Activated T-helper 17 cell treated with anti-CD3 and anti-CD28 coated beads, Interleukin-2, amount 50 U/mL, for 72 hours (primary cell): ENCODE measurements at places on chromosomes 5 and 9.

DNA sequence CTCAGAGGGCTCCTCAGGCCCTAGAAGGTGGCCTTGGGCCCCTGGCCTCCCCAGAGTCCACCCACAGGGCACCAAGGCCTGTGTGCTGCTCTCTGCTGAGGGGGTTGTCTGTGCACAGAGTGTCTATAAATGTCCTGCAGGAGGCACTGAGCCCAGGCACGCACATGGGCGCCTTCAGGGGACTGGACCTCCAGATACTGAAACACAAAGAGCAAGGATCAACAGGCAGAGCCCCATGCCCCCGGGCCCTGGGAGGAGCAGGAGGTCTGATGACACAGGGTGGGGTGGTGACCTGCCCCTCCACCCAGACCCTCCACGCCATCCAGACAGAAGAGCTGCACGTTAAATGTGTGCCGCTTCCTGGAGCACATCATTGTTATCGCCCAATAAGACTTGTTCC lies 64.6 kb upstream of the SIMC1 start:
- no peak for ATAC-seq

DNA sequence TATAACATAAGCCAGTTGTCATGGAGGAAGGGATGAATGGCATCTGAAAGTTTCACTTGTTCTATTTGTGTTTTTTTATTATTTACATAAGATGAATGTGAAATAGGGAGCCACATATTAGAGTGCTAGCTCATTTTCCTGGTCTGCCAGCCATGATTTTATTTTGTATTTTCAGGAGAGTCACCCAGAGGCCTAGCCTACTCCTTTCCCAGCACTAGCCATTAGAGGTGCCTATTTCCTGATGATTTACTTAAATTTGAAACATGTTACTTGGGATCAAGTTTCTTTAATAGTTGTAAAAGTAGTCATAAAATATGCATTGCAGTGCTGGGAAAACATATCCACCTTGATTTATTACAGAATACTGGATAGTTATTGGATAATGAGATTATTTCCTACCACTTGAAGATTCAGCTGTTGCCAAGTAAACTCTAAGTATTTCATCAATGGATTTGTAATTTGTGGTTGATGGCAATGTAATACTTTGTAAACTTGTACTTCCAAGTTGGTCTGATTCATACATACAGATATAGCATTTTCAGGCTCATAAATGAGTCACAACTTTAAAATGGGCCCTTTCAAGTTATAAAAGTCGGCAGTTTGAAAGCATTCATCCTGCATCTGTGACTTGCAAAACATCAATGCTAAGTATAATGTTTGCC lies 50.8 kb downstream of the KCNN2 start:
- no peak for ATAC-seq

DNA sequence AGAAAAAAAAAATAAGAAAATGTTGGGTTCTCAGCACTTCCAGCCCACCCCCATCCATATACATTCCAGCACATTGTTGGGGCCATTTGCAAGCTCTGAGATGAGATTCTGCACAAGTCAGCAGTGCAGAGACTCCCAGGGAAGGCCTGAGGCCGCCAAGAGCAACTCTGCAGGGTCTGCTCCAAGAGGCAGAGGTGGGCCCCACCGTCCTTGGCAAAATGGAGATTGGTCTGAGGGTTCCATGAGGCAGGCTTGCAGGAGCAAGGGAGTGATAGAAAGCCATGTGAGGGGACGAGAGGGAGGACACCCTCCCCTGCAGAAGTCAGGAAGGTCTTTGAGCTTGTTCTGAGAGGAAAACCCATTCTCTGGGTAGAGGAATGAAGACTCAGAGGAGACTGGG lies 51.9 kb upstream of the SAP30L start:
- no peak for ATAC-seq

- ATAC-seq = no peak
Observed at GRCh38 chr5:59522201-59522831, 371.2 kb downstream of the PDE4D start.

- no peak for ATAC-seq
Observed at GRCh38 chr9:127976498-127976897, 4.3 kb downstream of the EEIG1 start.
